ENCODE measurements at places on chromosomes 3 and 15.

DNA sequence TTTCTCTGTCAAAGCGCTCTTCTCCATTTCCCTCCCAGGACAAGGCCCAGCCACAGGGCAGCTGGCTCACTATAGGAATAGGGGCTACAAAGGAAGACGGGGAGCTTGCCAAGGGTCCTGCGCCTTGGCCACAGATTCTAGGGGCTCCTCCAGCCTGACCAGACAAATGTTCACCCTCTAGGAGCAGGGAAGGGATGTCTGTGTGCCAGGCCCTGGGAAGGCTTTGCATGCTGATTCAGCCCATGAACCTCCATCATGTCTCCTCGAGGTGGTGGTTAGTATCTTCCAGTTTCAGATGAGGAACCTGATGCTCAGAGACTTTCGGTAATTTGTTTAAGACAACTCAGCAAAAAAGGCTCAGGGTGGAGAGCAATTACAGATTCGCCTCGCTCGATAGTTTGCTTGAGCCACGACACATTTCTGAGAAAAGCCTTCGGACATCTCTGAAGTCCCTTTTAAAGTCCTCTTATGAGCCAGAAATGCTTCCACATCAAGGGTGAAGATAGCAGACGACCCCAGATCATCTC lies 110.0 kb downstream of the XXYLT1 start:
- no peak overlapping the region for H3K4me3 ChIP-seq
- peaks cover 5% of the 10 kb centered on the region for H3K36me3 ChIP-seq
- no peak for DNase-seq
- peak overlapping the region; percentile 42 for H3K27ac ChIP-seq
- peaks cover 37% of the 10 kb centered on the region for H3K4me1 ChIP-seq

GRCh38 chr15:69045802-69046201 lies 31.3 kb downstream of the NOX5 start:
- H3K27ac ChIP-seq, result no peak overlapping the region
- no peaks in the 10 kb centered on the region for H3K36me3 ChIP-seq
- H3K4me1 ChIP-seq, result no peaks in the 10 kb centered on the region
- no peaks in the 10 kb centered on the region for H3K27me3 ChIP-seq

GRCh38 chr3:43015991-43016865 lies 37.1 kb downstream of the GASK1A start:
- peaks cover 2% of the 10 kb centered on the region for H3K36me3 ChIP-seq
- no peak for DNase-seq
- no peak overlapping the region for H3K4me3 ChIP-seq
- H3K27ac ChIP-seq, result no peak overlapping the region

GRCh38 chr15:57334257-57334656 lies 42.0 kb upstream of the CGNL1 start:
- H3K27ac ChIP-seq, result no peak overlapping the region
- H3K27me3 ChIP-seq, result peaks cover 7% of the 10 kb centered on the region
- H3K4me1 ChIP-seq, result peaks cover 6% of the 10 kb centered on the region
- no peaks in the 10 kb centered on the region for H3K36me3 ChIP-seq

- H3K27me3 ChIP-seq, result no peaks in the 10 kb centered on the region
- DNase-seq, result no peak
- H3K27ac ChIP-seq, result no peak overlapping the region
- no peak overlapping the region for H3K4me3 ChIP-seq
Measured at GRCh38 chr3:15948388-15948787, 150.6 kb upstream of the ANKRD28 start.

Measured in activated naive CD8-positive, alpha-beta T cell treated with anti-CD3 and anti-CD28 coated beads for 36 hours (primary cell).